ENCODE measurements at places on chromosomes 7 and 10.

DNA sequence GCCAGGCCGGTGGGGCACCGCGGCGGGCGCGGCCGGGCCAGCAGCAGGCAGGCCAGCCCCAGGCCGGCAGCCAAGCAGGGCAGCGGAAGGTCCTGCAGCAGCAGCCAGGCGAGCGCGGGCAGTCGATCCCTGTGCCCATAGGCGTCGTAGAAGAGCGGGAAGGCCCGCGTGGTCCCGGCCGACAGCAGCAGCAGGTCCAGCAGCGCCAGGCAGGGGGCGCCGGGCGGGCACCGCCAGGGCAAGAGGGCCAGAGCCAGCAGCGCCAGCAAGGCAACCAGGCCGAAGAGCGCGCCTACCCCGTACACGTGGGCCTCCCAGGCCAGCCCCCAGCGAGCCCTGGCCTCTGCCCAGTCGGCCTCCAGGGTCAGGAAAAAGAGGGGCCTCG, 8.4 kb upstream of the RBM28 start:
- DNase-seq = no peak

DNA sequence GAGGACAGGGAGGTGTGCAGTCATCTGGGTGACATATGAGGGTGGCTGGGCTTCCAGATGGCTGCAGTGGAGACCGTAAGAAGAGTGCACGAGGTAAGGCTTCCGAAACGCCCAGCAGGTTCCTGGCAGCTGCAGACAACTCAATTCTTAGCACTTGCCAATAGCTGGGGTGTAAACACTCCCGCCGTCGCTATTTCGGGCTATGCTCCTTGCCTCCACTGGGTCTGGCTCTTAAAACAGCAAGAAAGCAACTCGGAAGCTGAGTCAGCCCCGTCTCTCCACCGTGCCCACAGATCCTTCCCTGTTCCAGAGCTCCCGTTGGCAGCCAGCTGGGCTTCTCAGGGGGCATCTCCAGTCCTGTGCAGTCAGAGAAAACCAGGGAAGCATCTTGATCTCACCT, 6.1 kb upstream of the PDGFA start:
- DNase-seq = no peak

GRCh38 chr10:89639326-89639725, 5.7 kb downstream of the PANK1 start:
- DNase-seq = no peak

GRCh38 chr10:77738496-77739158, 101.0 kb upstream of the KCNMA1 start:
- DNase-seq = no peak

Measured in stimulated activated CD8-positive, alpha-beta memory T cell treated with anti-CD3 and anti-CD28 coated beads, Interleukin-2, amount 100 ng/mL, for 48 hours (primary cell).